Peyer's patch (tissue), 4 donors: ENCODE measurements at places on chromosomes 2 and 18. TPM values are rescaled to one million over a fixed set of nuclear protein-coding genes. Genes with fewer than 3 reads are reported as not detected.

DNA sequence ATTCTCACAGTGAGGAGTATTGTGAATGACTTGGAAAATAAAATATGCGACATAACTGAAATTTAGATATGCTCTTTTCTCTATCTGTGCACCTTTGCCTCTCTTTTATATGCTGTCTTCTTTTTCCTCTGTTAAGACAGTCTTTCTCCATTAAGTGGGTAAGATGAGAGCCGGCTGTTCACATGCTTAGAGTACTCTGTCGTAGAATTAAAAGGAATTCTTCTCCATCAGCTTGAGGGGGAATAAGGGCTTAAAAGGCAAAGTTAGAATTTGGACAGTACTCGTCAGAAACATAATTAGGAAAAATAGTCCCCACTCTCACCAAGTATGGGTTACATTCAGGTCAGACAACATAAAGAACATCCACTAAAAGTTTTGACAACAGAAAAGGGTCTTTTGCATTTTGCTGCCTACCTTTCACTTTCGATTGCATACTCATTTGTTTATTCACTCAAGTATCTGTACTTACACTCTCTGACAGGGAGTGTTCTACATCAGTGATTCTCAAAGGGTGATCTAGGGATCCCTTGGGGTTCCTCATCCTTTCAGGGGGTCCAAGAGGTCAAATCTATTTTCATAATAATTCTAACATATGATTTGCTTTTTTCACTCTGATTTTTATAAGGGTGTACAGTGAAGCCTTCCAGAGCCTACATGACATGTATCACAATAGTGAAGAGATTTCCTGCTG, 48.0 kb downstream of the ARHGAP15 start:
- no peaks in the 10 kb centered on the region for H3K36me3 ChIP-seq
- H3K4me3 ChIP-seq = no peak overlapping the region
- H3K4me1 ChIP-seq = no peaks in the 10 kb centered on the region
- H3K27ac ChIP-seq = peak overlapping the region; percentile 55

- no peaks in the 10 kb centered on the region for H3K27me3 ChIP-seq
- no peaks in the 10 kb centered on the region for H3K4me1 ChIP-seq
- no peak overlapping the region for H3K27ac ChIP-seq
- H3K36me3 ChIP-seq = no peaks in the 10 kb centered on the region
Observed at GRCh38 chr18:51162617-51163016, 34.9 kb downstream of the MEX3C start.

DNA sequence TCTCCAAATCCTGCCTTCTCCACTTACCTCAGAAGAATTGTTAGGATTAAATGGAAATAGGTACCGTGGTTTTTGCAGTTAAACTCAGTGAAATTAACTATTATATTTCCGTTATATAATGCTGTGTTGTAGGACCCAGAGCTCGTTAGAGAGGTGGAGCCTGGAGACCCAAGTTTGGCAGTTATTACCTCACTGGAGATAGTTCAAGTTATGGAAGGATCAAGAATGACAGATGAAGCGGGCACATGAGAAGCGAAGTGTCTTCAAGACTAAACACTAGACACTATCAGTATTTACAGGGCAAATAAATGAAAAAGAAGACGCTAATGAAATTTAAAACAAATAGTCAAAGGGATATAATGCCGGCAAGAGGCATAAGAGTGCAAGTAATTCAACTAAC, 866 bp downstream of the CWC22 start:
- DNase-seq = no peak
- H3K4me1 ChIP-seq = no peaks in the 10 kb centered on the region
- no peaks in the 10 kb centered on the region for H3K36me3 ChIP-seq
- H3K4me3 ChIP-seq = peak overlapping the region; percentile 84
- H3K27me3 ChIP-seq = no peaks in the 10 kb centered on the region

FAM161A gene
- total RNA-seq = 0.57 TPM
